ENCODE measurements at places on chromosomes 3 and 15.

GRCh38 chr3:40047406-40047805 lies 238.0 kb downstream of the MYRIP start:
- no peak for DNase-seq

- no peak for DNase-seq
Measured at GRCh38 chr3:115321400-115321805, 174.3 kb upstream of the ZBTB20 start.

GRCh38 chr3:170171563-170171962 lies 10.0 kb downstream of the PHC3 start:
- DNase-seq, result no peak

- no peak for DNase-seq
Measured at GRCh38 chr15:100790786-100791265, 88.8 kb upstream of the ALDH1A3 start.

DNA sequence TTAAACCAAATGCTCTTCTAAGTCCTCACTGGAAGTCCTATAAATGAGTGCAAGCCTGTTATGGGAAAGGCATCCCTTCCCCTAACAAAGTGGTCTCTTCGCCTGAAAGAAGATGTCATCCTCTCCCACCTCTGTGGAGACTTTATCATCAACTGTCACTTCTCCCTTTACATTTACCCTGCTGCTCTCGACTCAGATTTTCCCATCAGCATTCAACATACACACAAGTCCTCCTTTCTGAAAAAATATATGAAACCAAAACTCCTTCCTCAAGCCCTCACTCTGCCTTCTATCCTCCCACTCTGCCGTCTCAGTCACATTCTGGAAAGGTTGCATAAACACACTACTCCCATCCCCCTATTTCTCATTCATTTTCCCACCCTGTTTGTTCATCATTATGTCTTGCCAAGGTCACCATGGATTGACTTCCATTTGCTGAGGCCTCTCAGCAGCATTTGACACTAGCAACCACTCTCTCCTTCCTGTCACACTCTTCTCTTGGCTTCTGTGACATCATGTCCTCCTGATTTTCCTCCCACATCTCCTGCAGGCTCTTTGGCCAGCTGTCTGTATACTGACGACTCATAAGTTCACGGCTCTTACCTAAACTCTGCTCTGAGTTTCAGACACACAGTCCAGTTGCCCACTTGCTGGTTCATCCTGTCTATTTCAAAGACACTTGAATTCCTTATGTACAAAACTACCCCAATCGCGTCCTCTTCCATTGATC lies 70.3 kb upstream of the SMAD3 start:
- DNase-seq, result no peak

Data from activated CD4-positive, alpha-beta T cell treated with anti-CD3 and anti-CD28 coated beads for 1 hour (primary cell).